ENCODE measurements at places on chromosomes 16 and 17.

- DNase-seq, result no peak
Measured at GRCh38 chr16:11012841-11013240, 68.5 kb downstream of the CLEC16A start.

DNA sequence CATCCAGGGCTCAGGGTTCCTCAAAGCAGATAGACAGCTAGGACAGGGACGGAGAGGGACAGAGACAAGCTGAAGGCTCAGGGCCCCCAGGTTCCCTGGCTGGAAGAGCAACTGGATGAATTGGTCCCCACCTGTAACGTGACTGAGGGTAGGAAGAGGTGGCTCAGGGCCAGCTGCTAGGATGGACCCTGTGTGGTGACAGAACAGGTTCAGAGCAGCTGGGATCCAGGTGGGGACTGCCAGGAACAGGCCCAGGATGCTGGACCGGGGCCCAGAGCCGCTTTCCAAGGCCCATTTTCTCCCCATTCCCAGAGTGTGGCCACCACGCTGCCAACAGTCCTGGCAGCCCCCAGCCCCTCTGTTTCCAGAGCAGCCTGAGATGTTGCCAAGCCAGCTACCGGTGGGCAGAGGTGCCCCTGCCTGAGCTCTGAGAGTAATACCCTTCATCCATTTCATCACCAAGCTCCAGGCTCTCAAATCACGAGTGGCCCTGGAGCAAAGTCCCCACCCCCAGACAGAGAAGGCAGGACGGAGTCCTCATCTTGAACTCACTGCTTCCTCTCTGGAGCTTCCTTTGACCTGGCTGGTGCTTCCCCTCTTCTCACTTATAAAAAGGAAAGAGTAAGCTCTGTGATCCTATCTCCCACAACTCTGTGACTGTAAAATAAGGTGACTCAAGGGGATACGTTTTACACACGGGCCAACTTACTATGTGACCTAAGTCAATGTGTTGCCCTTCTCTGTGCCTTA, 79.6 kb downstream of the TMEM132E start:
- no peak for DNase-seq

DNA sequence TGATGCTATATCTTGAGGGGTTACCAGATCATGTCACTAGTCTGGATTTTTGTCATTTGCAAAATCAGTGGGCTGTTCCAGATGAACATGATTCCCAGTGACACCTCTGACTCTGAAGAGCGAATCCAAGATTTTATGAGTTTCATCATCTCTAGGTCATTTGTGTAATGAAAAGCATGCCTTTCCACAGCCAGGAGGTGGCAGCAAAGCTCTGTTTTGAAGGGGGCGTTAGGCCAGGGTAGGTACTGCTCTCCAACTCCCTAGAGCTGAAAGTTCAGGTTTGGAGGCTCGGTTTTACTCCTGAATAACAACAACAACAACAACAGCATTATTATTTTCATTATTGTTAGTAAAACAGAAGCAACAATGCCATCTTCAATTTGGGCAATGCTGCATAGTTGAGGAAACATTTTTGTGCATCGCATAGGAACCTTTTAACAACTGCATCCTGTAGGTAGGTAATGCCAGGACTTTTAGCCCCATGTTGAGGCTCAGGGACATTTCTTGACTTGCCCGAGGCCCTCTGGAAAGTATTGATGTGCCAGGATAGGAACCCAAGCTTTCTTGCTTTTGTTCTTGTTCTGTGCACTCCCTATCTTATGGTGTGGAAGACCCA, 77.0 kb downstream of the MYH13 start:
- no peak for DNase-seq

DNA sequence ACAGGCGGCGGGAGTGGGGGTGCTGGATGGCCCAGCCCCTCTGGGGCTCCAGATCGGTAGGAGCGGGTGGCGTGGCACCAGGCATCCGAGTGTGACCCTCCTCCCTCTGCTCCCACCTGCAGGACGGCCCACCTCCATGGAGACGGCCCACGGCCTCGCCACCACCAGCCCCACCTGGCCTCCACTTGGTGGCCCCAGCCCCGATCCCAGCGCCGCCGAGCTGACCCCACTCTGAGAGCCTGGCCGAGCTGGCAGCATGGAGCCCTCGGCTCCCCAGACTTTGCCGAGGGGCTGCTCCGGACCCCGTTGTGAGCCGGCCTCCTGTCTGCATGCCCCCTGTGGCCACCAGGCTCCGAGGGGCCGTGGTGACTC, 4.7 kb upstream of the NUDT16L1 start:
- DNase-seq, result no peak

DNA sequence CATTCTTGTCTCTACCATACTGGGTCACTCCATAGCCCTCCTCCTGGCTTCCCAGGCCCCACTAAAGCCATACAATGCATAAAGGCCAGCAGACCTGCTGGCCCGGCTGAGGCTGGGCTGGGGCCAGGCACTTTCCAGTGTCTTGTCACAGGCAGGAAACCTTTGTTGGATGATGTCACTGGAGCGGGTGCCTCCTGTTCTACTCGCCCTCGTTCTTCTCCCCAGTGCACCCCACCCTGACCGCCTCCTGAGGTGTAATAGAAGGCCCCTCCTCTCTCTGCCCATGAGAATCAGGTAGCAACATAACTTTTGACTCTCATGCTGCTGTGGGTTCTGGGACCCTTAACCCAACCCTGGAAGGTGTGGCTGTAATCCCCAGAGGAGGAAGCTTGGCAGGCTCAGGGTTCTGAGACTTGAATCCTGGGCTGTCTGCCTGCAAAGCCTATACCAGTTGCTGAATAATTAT, 54.2 kb upstream of the IL34 start:
- no peak for DNase-seq

- DNase-seq, result no peak
Measured at GRCh38 chr16:7378024-7378695, 45.5 kb downstream of the RBFOX1 start.

DNA sequence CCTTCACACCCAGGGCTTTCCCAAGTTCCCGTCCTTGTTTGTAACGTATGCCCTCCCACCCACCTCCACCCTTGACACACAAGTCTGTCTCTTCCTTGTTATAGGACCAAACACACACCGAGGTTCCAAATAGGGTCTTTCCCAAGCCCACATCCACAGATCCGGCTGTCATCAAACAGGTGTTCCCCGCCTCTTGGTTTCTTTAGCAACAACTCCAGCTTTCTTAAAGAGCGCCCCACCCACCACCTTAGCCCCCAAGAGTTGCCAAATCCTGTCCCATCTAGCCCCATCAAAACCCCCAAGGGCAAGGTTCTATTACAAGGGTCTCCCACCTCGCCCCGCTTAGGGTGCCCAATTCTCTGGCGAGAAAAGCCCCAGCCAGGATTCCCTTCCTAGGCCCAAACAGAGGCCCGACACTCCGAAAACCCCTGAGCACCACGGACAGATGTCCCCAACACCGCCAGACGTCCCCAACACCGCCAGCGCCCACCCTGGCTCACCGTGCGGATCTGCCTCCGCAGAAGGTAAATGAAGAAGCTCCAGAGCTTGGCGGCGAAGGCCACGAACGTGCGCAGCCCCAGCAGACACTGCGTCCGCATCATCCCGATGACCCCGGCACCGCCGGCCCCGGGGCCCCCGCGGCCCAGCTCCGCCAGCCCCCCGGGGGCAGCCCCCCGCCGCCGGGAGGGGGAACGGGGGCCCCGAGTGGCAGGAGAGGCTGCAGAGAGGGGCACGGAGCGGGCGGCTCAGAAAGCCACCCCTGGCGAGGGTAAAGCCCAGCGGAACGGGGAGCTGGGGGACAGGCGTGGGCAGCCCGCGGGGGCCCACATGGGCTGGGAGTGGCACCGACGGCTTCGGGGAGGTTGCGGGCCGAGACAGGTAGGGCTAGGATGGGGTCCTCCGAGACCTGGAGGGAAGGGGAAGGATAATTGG, 573 bp downstream of the CTDNEP1 start:
- DNase-seq, result no peak

DNA sequence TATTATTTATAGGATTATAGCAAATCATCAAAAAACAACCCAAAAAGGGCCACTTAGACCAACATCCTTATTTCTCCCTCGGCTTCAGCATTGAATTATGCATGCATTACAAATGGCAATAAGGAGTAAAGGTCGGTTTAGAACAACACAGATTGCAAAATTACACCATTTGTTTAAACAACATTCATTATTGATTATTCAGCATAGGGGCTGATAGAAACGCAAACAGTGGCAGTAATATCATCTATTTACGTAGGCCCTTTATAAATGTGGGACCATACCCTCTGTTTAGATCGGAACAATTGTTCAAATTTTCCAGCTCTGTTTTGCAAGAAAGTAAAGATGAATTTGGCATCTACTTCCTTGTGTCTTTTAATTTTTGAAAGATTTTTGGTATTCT, 153.3 kb downstream of the WWOX start:
- DNase-seq, result no peak

GRCh38 chr17:77098884-77099545, 41.8 kb upstream of the SEC14L1 start:
- DNase-seq, result no peak

GRCh38 chr17:45784293-45784740, at the start of gene CRHR1:
Gene CRHR1 (plus strand): TSS chr17:45784320. CDS start chr17:45784545, 225 bp downstream.
- no peak for DNase-seq

DNA sequence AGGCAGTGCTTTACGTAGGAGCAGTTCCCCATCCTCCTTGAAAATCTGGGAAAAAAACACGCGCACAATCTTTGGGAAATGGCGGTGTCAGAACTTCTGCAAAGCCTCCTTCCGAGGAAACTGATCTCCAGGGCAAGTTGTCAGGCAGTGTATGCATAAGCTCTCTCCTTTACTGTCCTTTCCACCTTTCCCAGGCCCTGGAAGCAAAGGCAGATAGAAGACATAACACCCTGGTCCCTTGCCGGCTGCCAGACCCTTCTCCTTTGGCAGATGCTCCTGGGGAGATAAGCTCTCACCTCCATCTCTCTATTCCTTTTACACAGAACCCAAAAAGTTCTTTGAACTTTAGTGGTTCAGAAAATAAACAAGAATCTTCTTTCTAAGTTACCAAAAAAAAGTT, 12.4 kb downstream of the TOB1 start:
- no peak for DNase-seq

GRCh38 chr17:13525876-13526275, 75.9 kb downstream of the HS3ST3A1 start:
- DNase-seq, result no peak
